ENCODE measurements at places on chromosomes 7 and 10.

DNA sequence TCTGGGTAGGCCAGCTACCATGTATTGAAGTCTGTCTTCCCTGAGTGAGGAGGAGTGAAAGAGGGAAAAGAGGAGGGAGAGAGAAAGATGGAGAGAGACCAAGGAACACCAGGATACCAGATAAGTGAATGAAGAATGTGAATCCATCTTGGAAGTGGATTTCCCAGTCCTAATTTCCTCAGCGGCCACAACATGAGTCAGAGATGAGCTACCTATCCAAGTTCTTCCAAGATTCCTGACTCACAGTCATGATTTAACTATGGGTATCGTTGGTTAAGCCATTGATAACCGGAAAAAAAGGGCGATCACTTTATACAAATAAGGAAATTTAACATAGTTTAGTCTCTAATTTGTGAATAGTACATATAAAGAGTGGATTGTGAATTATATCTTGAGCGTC is 561.8 kb downstream of the ATRNL1 start:
- DNase-seq: no peak

- DNase-seq: no peak
These were observed 108.2 kb downstream of the CHRM2 start for GRCh38 chr7:136976504-136977251.

DNA sequence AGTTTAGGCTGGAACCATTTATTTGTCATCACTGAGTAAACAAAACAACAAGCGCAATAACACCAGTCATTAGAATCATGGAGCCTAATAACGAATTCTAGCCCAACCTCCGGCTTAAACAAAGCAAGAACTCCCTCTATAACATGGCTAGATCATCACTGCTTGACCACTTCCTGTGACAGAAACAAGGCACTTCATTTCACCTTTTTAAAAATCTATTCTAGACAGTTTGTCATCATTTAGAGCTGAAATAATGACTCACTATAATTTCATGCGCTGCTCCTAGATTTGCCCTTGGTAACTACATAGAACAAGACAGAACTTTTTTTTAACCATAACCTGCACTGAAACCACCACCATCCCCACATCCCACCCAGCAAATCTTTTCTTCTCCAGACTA is 81.3 kb downstream of the OSBPL3 start:
- no peak for DNase-seq

GRCh38 chr7:18357691-18358090 is 137.9 kb upstream of the HDAC9 start:
- DNase-seq: peak; percentile 18

- DNase-seq: no peak
These were observed 123.2 kb downstream of the TACC2 start for GRCh38 chr10:122112021-122112616.

DNA sequence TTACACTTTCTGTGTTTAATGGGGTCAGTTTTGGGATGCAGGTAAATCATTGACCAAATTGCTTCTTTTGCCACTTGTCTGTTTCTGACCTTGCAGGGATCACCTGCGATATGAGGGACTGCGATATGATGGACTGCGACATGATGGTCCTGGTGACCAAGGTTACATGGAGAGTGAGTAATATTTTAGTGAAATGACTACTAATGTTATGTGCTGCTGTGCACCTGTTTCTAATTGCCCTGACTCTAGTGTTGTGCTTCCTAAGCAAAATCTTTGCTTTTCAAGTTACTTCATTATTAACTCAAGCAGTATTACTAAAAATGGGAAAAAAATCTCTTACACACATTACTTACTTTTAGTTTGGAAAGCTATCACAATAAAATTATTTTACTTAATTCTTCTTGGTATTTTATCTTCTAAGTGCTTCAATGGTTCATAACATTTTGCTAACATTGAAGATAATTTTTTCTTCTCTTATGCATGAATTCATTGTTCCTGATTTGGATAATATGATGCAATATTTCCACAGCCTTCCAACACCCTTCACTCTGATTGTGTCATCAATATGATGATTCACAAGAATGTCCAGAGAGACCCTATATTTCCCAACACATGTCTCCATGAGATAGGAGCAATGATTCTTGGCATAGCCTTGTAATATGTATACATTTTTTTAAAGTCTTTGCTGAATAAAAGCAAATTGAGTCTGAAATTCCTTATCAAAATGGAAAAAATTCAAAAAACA is 306.2 kb upstream of the AKR1E2 start:
- DNase-seq: peak; percentile 92

DNA sequence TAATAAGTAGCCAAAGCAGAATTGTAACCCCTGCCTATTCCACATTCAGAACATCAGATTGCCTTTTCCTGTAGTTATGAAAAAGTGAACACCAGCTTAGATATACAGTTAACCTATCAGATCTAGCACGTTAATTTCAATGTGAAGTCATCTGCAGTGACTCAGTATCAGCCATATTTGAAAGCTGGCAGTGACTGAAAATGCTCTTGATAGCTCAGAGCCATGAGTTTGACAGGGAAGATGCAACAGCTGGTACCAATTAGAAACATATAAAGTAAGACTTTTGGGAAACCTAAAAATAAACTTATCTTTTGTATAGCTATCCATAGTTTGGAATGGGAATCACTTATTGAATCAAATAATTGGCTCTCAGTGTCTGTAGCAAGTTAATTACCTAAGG is 284.1 kb upstream of the NPSR1 start:
- no peak for DNase-seq
